ENCODE measurements at places on chromosomes 16 and 17.

DNA sequence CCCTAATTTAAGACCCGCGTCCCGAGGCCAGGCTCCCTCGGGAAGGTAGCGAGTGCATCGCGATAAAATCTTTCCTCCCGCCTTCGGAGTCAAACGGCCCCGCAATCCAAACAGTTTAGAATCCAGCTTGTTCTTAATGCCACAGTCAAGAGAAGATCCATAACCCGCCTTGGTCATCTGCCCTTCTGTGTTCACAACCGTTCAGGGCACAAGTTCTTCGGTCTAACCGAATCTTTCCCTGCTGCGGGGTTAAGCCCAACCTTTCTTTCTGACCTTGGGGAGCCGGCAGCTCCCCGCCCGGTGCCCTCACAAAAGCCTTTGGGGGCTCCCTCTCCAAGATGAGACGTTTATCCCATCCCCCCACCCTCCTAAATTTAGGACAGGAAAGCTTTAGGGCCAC is 30.3 kb downstream of the CPSF4L start:
- DNase-seq, result no peak

DNA sequence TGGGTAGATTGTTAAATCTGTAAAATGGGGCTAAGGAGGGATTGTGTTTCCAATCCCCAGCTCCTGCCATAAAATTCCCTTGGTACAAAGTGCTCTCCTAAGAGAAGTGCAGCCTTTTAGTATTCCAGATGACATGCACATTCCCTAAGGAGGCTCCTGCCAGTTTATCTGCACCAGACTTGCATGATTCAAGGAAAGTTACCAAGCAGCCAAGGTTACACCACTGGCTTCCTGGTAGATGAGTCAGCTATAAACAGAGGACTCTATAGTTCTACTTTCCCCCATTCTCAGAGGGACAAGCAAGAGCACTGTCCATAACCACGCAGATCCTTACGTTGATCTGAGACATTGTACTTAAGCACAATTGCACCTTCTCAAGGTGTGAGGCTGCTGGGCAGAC is 1.9 kb downstream of the CALB2 start:
- DNase-seq, result no peak

DNA sequence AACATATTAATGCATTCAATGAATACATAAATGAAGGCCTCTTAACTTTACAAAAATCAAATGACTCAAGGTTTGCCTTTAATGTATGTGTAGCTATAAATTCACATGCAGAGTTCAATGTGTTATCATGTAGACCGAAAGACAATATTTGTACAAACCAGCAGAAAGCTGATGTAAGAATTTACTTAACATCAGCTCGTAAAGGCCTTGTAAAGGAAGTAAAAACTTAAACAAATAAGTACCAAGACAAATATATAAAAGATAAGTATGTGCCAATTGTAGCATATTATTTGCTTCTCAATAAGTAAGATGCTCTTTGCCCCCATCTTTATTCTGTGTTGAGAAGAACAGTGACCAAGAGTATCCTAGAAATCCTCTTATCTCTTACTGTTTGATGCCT is 105.7 kb downstream of the SYCE1L start:
- no peak for DNase-seq

- DNase-seq, result no peak
Measured at GRCh38 chr17:6573982-6574686, 17.8 kb upstream of the PITPNM3 start.

DNA sequence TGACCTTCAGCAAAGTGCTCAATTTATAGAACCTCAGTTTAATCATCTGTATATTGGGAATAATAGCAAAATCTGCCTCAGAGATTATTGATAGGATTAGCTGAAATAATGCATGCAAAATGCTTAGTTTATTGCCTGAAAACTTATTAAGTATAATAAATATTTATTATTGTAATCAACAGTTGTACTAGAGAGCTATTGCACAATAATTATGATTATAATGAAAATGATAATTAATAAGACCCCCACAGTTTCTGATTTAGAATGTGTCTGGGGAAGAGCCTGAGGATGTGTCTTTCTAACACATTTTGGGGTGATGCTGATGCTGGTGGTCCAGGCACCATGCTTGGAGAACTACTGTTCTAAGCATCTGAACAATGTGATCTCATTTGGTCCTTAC is 419.6 kb downstream of the NPIPA7 start:
- no peak for DNase-seq

DNA sequence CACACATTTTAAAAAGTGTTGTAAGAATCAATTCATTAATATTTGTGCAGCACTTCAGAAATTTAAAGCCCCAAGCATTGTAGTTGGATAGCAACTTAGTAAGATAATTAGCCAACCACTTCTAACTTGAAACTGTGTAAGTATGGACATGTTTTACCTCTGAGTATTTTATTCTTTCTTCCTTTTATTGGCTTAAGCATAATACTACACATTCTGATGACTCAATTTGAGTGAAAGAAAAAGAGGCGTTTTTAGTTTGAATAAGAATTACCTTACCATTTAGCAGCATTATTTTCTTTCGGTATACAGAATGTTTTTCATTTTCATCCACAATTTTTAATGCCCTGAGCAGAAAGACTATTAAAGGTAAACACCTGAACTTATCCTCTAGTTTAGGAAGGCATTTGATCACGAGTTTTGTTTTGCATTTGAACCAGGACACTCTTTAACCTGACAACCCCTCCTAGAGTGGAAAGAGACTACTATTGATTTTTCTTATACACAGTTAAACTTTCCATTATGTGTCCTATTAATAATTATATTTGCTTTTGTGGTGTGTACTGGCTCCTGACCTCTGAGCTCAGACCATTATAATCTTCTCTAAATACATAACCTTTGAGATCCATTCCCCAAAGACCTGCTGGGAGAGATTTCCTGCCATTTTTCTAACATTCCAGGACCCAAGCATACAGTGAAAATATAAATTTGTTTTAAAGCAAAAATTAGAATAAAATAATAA is 9.2 kb downstream of the NACA2 start:
- no peak for DNase-seq

- DNase-seq, result no peak
Measured at GRCh38 chr17:29584452-29585079, 4.9 kb downstream of the GIT1 start.

- DNase-seq, result no peak
Measured at GRCh38 chr17:47807421-47807820, 14.2 kb downstream of the OSBPL7 start.

- DNase-seq, result no peak
Measured at GRCh38 chr16:67975321-67976105, 4.8 kb downstream of the DPEP3 start.

DNA sequence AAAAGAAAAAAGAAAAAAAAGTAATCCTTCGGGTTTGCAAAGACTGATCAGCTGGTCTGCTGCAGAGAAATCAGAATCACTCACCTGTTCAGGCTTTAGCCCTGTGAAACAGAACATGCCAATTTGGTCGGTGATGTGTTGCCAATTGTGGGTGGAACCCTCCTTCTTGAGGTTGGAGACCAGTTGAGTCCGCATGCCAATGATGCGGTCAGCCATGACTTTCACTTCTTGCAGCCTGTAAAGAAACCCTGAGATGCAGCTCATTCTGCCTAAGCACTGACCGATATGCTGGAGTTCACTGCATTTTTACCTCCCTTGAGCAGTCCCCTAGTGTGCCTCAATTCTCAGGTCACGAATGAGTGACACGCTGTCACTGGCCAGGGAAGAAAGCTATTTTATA is 24.8 kb upstream of the SLC38A7 start:
- DNase-seq, result no peak

- no peak for DNase-seq
Measured at GRCh38 chr17:29388937-29389336, 1.2 kb upstream of the TAOK1 start.

DNA sequence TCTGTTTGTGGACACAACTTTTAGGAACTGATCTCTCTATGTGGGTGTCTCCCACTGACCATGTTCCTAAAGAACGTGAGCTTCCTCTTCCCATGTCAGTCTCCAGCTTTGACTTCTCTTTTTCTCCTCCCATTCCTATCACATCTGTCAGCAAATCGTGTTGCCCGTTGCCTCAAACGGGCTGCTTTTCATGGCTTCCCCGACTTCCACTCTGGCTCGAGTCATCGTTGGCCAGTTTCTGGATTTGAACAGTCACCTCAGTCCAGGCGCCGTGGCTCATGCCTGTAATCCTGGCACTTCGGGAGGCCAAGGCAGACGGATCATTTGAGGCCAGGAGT is 5.4 kb downstream of the ABCC1 start:
- no peak for DNase-seq

DNA sequence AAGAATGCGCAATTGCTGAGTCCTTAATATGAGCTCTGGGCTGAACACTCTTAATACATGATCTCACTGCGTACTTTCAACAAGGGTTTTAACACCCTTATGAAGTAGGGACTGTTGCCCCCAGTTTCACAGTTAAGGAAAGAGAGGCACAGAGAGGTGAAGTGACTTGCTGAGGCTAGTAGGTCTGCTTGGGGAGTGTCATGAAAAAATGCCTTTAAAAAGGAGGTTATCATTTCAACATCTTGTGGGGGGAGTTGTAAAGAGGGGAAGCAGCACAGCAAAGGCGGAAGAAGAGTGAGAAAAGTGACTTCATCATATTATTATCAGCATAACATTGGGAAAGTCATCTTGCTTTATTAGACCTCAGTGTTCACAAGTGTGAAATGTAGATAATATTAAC is 2.1 kb downstream of the CCL4L2 start:
- DNase-seq, result peak; percentile 29

DNA sequence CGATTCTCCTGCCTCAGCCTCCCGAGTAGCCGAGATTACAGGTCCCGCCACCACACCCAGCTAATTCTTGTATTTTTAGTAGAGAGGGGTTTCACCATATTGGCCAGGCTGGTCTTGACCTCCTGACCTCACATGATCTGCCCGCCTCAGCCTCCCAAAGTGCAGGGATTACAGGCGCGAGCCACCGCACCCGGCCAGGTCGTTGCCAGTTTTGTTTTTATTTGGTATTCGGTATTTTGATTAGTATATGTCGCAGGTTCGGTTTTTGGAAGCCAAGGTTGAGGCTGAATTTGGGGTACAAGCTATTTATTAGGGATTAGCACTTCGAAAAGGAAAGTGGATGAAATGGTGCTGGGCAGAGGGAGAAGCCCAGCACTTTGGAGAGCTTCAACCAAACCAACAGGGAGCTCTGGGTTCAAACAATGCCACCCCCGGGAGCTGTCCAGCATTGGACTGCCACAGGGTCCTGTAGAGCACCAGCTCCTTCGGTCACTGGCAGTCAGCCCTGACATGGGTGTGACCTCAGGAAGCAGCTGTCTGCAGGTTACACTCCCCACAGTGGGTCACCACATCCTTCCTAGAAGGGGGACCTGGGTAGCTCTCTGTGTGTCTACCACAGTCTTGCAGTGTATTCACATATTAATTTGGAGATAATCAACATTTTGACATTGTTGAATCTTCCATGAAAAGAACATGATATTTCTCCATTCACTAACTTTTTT is 1.5 kb upstream of the CLEC10A start:
- peak; percentile 31 for DNase-seq

DNA sequence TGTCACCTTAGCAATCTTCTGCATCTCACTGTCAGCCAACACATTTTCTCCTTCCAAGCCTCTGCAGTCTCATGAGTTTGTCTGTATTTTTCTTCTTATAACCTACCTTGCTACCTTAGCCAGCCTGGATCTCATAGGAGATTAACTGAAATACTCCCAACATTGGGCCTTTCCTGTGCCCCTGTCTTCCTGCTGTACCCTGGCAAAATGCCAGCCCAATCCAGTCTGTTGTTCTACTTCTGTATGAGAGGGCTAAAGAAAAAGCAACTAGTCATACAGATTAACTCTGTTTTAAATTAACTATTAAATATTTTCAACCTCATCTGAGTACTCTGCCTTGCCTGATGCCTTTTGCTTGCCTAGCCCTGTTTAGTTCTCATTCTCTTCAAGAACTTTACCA is 18.4 kb downstream of the GOSR1 start:
- no peak for DNase-seq

GRCh38 chr16:48834576-48834975 is 224.6 kb upstream of the N4BP1 start:
- no peak for DNase-seq

DNA sequence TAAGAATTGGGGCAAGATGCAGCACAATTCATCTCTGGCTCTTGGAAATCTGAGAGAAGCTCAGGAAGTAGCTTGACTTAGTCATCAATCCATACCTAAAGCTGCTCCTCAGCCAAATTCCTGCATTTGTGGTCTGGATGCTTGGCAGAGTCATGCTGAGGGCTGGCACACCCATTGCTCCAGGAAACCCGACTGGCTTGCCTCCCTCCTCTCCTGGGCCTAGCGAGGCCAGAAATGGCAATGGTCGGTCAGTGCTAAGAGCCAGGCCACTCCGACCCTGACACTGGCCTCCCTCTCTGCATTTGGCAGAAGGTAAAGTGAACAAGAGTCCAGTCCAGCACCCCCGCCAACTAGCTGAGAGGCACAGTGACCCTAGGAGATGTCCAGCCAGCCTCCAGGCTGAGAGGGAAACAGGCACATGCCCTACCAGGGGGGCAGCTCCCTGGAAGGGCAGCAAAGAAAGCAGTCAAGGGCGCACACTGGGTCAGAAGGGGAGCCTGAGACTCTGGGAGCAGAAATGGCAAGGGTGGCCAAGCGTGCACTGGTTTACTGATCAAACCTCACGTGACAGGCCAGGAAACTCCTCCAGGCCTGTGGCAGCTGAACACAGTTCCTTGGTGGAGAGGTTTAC is 10.0 kb downstream of the POLDIP2 start:
- DNase-seq, result no peak

GRCh38 chr16:79047337-79047736 is 553.2 kb downstream of the MAF start:
- peak; percentile 23 for DNase-seq

DNA sequence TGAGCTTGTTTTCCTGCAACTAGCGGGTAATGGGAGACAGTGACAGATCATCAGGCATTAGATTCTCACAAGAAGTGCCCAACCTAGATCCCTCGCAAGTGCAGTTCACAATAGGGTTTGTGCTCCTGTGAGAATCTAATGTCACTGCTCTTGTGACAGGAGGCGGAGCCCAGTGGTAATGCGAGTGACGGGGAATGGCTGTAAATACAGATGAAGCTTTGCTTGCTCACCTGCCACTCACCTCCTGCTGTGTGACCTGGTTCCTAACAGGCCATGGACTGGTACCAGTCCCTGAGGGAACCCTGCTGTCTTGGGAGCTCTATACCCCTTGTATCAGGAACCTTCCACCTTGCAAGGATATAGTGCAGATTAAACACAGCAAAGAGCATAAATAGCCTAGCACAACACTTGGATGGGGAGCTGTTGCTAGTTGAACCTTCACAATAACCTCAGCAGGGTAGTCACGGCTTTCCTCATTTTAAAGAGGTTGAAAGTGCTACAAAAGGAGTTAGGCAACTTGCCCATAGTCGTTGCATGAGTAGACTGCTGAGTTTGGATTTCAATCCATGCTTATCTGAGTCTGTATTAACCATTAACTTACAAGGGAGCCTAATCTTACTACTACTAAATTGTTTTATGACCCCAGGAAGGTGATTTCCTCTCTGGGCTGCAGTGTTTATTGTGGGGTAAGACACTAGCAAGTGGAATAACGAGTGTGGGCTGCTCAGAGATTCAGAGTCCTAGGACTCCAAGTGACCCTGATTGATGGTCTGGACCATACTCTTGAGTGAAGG is 156.6 kb upstream of the ZFHX3 start:
- no peak for DNase-seq

GRCh38 chr16:86410081-86410480 is 100.2 kb upstream of the FOXF1 start:
- DNase-seq, result no peak

GRCh38 chr17:49357516-49357915 is 4.5 kb downstream of the ZNF652 start:
- DNase-seq, result no peak

Measured in CD4-positive, alpha-beta T cell treated with Interleukin-4 for 4 hours (primary cell).